GM12891 (cell line): ENCODE measurements at places on chromosomes 13 and 19.

- no peak for DNase-seq
Observed at GRCh38 chr19:27753622-27754021, 1459.3 kb downstream of the UQCRFS1 start.

DNA sequence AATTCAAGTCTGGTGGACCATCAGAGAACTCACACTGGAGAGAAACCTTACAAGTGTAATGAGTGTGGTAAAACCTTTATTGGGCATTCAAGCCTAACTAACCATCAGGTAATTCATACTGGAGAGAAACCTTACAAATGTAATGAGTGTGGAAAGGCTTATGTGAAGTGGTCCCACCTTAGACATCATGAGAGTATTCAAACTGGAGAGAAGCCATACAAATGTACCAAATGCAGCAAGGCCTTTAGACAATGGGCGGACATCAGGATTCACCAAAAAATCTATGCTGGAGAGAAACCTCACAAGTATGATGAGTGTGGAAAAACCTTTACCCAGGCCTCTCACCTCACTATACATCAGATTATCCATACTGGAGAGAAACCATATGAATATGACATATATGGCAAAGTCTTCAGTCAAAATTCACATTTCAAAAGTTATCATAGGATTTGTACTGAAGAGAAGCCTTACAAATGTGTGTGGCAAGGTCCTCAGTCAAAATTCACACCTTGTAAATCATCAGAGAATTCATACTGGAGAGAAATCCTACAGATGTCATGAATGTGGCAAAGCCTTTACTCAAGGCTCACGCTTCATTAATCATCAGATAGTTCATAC, 19.7 kb upstream of the ZNF665 start:
- no peak for DNase-seq

DNA sequence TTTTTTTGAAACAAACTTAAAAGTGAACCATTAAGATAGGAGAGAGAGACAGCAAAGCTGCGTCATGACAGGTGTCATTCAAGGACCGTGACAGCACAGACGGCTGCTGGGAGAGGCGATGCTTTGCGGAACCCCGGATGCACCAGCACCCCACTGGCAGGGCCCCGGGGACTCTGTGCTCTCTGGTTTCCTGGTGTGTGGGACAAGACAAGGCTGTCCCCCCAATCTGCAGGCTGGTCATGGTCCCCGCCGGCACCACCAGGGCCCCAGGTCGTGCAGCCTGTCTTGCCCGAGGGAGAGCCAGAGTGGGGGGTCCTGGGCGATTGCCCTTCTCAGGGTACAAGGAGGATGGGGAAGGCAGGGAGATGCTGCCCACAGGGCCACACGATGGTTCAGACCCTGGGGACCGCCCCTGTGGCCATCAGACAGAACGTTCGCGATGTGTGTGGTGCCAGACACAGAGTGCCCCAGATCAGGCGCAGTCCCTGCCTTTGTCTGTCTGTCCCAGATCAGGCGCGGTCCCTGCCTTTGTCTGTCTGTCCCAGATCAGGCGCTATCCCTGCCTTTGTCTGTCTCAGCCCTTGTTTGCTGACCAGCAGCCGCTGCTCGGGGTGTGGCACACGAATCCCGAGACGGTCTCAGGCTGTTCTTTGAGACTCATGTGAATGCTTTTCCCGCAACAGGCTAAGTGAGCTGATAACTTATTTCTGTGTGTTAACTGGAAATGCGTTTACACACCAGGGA, 36.1 kb downstream of the ADPRHL1 start:
- no peak for DNase-seq

DNA sequence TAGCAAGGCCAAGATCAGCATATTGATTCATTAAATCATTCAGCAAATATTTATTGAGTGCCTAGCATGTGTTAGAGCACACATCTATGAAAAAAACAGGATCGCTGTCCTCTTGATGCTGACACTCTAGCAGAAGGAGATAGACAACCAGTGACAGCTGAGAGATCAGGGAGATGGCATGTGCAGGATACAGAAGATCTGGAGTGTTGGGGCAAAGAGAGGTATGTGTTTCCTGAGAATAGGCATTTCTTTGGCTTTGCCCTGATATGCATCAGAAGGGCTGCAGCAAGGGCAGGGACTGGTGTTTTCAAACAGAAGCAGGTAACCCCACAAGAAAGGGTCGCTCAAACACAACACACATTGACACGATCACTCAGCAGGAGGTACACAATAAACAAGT, 423.4 kb downstream of the FOXO1 start:
- no peak for DNase-seq

GRCh38 chr19:47779524-47780214, 1.2 kb downstream of the SELENOW start:
- no peak for DNase-seq

DNA sequence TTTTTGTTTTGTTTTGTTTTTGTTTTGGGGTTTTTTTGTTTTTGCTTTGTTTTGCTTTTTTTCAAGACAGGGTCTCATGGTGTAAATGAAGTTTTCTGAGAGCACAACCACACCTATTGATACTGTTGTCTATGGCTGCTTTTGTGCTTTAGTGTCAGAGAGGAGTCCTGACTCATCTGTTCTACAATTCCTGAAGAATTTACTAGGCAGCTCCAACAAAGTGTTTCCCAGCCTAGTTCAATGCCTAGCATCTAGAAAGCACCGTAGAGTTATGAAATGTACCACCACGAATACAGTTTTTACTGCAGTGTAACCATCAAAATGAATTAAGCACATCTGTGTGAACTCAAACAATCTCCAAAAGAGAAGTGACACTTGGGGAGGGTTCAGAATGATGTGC, 21.2 kb downstream of the SAFB start:
- no peak for DNase-seq

DNA sequence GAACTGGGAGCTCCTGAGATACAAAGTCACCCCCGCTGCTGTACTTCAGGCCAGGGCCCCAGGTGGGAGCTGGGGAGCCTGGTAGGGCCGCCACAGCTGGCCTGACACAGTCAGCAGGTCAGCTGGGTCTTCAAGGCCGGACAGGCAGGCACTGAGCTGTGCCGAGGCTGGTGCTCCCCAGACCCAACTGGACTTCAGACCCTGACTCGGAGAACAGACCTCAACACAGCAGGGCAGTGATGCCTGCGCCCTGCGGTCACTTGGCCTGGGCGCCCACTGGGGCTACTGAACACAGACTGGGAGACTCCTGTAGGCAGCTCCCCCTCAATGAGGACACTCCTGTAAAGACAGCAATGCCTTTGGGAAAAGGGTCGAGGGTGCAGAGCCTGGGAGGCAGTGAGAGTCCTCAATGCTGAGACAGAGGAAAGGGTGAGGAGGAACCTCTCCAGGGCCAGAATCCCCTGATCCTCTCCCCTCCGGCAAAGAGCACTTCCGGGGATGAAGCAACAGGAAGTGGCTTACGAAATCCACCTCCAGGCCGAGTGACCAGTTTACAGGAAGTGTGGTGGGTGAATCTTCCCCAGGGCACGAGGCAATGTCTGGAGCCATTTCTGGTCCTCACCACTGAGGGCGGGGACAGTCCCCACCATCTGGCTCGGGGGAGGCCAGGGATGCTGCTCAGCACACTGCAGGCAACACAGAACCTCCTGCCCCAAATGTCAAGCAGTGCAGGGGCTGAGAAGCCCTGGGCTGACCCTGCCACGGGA, 40.8 kb upstream of the ISYNA1 start:
- peak; percentile 82 for DNase-seq

- DNase-seq, result no peak
Observed at GRCh38 chr19:13076787-13077186, 25.9 kb downstream of the LYL1 start.

- DNase-seq, result no peak
Observed at GRCh38 chr19:327291-328024, 17.1 kb downstream of the MIER2 start.

GRCh38 chr13:80338781-80339562, 2.0 kb downstream of the SPRY2 start:
- no peak for DNase-seq
